ENCODE measurements at places on chromosomes 7 and 10. TPM values are rescaled to one million over a fixed set of nuclear protein-coding genes. Genes with fewer than 3 reads are reported as not detected.

Gene VSTM4
- 0.09 TPM for total RNA-seq

Gene PLXDC2
- total RNA-seq = not detected

Gene GIMAP4
- 88.3 TPM for total RNA-seq

Gene HOXA6
- not detected for total RNA-seq

Gene LRRD1
- total RNA-seq = not detected

Gene AKR1C8
- total RNA-seq = not detected

Gene POLR3A
- total RNA-seq = 17.5 TPM

Gene GBX1
- total RNA-seq = not detected

Gene CCL24
- total RNA-seq = not detected

Gene CNPY1
- total RNA-seq = not detected

Gene CCDC7
- 5.5 TPM for total RNA-seq

Gene SLC18A2
- not detected for total RNA-seq

Gene RAB18
- total RNA-seq = 47.2 TPM

Gene LBX1
- total RNA-seq = not detected

Gene BICC1
- total RNA-seq = not detected

Gene CARD11
- total RNA-seq = 98.3 TPM

Gene HYAL4
- total RNA-seq = not detected

Gene GDF2
- not detected for total RNA-seq

Gene LIPN
- not detected for total RNA-seq

Data from activated CD8-positive, alpha-beta T cell treated with anti-CD3 and anti-CD28 coated beads for 36 hours (primary cell).